Glutamatergic neuron (in vitro differentiated cells): ENCODE measurements at places on chromosomes 5 and 9. TPM values are rescaled to one million over a fixed set of nuclear protein-coding genes. Genes with fewer than 3 reads are reported as not detected.

NR6A1 gene
- 51.0 TPM for total RNA-seq

GPX3 gene
- 20.4 TPM for total RNA-seq

- DNase-seq, result no peak
These were observed 2.5 kb upstream of the PIP5K1B start for GRCh38 chr9:68702493-68702892.

DNA sequence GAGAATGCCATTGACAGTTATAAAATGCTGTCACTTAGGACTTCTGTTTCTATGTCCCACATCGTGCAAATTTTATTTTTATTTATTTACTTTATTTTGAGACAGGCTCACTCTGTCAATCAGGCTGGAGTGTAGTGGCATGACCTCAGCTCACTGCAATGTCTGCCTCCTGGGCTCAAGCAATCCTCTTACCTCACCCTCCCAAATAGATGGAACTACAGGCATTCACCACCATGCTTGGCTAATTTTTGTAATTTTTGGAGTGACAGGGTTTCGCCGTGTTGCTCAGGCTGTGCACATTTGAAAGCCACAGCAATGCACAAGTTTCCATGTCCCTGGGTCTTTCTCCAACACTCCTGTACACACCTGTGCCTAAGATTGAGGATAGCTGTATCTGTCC, 51.8 kb downstream of the ADAMTS16 start:
- no peak for DNase-seq

DNA sequence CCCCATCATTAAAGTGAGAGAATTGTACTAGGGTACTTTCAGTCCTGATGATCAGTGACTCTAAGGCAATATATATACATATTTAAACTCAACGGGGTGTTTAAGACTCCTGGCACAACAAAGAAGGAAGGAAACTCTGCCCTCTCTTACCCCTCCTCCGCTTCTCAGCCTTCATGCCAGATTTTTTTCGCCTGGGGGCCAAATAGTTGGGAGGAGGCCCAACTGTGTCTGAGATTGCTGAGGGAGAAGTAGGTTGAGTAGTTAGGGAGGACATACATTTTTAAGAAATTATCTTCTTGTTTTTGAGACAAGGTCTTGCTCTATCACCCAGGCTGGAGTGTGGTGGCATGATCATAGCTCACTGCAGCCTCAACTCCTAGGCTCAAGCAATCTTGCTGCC, 127.7 kb upstream of the SHB start:
- no peak for DNase-seq
